ENCODE measurements at places on chromosomes 5 and 9.

- no peak for DNase-seq
These were observed 2.9 kb downstream of the WDR38 start for GRCh38 chr9:124855944-124856765.

DNA sequence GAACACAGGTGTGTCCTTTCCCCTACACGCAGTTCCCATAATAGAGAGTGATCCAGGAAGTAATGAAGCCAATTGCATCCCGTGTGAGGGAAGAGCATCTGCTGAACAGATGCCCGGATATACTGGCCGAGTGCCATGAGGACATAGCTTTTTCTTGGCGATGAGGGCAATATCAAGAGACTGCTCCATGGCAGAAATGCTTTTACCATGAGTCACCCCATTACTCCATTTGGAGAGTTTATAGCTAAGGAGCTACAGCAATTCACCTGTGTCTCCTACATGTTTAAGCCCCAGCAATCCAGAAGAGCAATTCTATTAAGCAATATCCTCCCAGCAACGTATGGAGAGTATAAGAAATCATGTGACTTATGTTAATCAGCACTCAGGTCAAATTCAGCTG lies 222.0 kb upstream of the KLF4 start:
- no peak for DNase-seq

GRCh38 chr9:111648066-111648465 lies 13.3 kb upstream of the GNG10 start:
- no peak for DNase-seq

DNA sequence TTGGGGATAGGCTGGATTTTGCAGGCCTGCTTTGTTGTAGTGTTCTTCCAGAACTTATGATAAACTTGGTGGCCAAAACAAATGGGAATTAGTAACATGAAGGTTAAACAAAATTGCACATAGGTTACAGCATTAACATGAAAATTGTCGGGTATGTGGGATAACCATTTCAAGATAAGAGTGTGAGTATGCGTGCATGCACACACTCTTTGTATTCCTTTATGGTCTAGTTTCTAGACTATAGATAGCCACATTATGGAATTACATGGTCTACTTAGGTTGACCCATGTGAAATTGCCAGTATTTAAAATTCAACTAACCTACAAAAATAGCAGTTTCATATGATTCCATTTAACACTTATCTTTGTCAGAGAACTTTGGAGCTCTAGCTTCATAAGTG lies 1.4 kb downstream of the HMGCR start:
- no peak for DNase-seq

- DNase-seq, result no peak
These were observed 208.8 kb upstream of the IRX2 start for GRCh38 chr5:2960294-2960693.

DNA sequence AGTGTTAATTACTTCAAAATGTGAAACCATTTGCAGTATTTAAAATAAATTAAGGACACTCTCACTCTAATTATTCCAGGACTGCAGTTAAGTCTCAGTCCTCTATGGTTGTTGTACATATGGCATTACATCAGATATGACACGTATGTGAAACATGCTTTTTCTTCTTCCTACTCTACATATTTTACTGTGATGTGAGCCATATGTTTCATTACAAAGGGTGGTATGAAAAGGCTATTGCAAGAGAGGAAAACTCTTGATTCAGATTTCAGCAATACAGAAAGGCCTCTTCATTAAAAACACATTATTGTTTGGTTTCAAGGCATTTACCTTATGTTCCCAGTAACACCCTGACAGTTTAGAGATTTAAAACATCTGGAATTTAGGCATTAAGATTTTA lies 964.5 kb upstream of the DMAC1 start:
- no peak for DNase-seq

DNA sequence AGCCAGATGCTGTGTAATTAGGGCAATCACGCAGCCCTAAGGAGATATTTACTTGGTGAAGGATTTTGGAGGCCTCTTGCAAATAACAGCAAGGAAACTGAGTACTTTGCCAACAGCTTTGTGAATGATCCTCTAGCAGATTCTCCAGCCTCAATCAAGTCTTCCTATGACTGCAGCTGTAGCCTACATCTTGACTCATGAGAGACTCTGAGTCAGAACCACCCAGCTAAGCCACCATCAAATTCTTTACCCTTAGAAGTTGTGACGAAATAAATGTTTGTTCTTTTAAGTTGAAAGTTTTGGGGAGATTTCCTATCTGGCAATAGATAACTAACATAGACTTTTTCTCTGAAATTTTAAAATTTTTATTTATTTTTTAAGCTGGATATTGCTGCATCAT lies 237.6 kb upstream of the CCNH start:
- no peak for DNase-seq

DNA sequence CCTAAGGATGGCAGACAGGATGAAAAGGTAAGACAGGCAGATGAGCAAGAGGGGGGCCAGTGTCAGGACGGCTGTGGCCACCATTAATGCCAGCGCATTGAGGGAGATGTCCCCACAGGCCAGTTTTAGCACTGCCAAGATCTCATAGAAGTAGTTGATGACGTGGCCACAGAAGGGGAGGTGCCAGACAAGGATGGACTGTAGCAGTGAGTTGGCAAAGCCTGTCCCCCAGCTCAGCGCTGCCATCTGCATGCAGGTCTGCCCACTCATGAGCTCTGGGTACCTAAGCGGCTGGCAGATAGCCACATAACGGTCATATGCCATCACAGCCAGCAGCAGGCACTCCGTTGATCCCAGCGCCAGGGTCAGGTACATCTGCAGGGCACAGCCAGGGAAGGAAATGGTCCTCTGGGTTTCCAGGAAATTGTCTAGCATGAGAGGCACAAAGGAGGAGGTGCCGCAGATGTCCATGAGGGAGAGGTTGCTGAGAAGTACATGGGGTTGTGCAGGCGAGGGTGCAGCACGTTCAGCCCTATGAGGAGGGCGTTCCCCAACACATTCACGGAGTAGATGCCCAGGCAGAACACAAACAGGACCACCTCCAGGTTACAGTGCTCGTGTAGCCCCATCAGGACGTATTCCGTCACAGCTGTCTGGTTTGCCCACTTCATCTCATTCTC lies 10.8 kb downstream of the OR13J1 start:
- DNase-seq, result no peak

DNA sequence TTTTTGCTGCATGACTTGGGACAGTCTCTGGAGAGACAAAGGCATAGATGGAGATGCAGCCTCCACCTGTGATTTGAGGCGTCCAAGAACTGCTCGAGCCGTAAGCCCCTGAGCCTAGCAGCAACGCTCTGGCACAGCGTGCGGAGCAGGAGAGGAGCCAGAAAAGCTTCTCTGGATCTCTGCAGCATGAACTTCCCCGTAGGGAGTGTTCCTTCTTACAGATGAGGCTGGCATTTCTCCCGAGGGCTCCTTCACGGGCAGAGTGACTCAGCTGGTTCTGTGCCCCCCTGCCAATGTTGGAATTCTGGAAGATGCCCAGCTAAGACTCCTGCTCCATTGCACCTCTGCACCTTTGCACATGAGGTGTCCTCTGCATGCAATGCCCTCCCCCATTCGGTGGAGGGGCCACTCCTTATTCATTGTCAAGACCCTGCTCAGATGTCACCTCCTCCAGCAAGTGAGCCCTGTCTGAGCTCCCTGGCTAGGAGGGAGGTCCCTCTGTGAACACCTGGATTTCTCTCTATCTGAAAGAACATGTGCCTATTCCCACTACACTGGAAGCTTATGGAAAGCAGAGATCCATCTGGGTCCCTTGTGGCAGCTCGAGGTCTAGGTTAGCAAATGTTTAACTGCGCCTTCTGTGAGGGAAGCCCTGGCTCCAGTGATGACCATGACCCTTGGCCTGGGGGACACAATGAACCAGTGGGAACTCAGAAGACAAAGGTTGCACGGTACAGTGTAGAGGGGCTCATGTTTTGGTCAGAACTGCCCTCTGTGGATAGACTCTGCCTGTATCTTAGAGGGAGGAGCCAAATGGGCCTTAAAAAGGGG lies 39.6 kb downstream of the SH3PXD2B start:
- no peak for DNase-seq

- DNase-seq, result no peak
These were observed 35.2 kb upstream of the IL7R start for GRCh38 chr5:35821513-35821912.

- no peak for DNase-seq
These were observed 624.9 kb upstream of the GRAMD2B start for GRCh38 chr5:125798307-125798706.

GRCh38 chr9:108234811-108235210 lies 621.0 kb downstream of the ACTL7B start:
- no peak for DNase-seq

DNA sequence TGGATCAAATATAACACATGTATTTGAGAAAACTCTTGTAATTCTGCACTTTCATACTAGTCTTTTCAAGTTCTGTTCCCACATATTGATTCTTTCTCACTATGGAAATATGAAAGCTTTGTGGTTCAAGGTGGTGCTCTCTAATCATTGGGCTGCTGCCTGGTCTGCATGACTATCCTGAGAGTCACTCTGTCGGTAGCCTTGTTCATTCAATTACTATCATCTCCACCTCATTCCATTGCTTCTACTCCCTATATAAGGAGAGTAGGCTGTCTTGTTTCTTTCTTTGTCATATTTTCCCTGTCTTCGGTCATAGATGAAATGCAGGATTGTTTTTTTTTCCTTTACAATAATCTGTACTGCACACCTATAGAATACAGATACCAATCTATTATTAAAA lies 341.4 kb upstream of the ACTBL2 start:
- no peak for DNase-seq

- DNase-seq, result peak; percentile 57
These were observed 15.9 kb downstream of the EXD3 start for GRCh38 chr9:137406876-137407589.

- no peak for DNase-seq
These were observed 30.8 kb downstream of the HABP4 start for GRCh38 chr9:96480736-96481135.

DNA sequence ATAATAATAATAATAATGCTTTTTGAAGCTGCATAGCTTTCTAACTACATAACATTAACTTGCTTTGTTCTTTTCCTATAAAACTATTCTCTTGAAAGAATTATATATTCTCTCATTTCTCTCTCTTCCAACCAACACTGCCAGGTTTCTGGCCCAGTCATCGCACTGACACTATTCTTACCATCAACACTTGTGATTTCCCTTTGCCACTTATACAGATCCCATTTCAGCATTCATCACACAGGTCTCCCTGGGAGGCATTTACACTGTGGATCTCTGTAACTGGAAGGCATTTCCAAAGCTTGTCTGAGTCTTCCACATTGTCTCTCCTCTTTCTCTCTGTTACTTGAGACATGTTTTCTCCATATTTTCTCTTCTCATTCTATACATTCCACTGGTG lies 777.8 kb upstream of the ACO1 start:
- no peak for DNase-seq

All from nucleus accumbens (tissue), 56 donors.